ENCODE measurements at places on chromosomes 1 and 21.
A peak's percentile ranks its signal among the peaks of the same experiment; 100 is the strongest.

- no peak for DNase-seq
Measured at GRCh38 chr1:12083766-12084165, 20.7 kb downstream of the TNFRSF8 start.

DNA sequence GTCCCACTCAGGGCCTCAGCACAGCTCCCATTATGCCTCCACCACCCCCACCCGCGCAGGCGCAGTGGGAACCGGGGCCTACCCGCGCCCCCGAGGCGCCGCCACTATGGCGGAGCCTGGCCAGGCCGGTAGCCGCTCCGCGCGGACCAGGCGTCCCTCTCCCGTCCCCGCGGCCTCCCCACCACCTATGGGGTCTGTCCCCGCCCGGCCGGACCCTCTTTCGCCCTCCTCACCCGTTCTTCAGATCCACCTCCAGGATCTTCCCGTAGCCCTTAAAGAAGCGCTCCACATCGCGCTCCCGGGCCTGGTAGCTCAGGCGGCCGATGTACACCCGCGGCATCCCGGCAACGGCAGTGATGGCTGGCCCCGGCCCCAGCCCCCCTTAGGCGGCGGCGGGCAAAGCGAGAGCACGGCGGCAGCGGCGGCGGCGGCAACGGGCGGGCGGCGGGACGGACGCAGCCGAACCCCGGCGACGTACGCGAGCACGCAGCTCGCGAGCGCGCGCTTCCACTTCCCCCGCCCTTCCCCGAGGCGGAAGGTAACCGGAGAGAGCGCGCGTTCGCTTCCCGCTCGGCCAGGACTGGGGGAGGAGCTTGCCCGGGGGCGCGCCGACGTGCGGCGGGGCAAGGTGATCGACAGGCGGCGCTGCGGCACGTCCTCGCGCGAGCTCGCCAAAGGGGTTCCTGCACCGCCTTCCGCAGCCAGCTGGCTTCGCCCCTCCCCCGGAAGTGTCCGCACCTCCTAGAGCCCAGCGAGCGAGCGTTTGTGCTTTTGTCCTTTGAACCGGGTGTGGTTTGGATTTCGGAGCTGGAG is at the start of gene SRSF4:
TSS of gene SRSF4 (minus strand) at position 488 of the 813 bp plus-strand sequence. CDS start at position 340, 148 bp downstream.
- peak; percentile 98 for DNase-seq

GRCh38 chr1:232223183-232223708 is 406.7 kb downstream of the SIPA1L2 start:
- DNase-seq: no peak

DNA sequence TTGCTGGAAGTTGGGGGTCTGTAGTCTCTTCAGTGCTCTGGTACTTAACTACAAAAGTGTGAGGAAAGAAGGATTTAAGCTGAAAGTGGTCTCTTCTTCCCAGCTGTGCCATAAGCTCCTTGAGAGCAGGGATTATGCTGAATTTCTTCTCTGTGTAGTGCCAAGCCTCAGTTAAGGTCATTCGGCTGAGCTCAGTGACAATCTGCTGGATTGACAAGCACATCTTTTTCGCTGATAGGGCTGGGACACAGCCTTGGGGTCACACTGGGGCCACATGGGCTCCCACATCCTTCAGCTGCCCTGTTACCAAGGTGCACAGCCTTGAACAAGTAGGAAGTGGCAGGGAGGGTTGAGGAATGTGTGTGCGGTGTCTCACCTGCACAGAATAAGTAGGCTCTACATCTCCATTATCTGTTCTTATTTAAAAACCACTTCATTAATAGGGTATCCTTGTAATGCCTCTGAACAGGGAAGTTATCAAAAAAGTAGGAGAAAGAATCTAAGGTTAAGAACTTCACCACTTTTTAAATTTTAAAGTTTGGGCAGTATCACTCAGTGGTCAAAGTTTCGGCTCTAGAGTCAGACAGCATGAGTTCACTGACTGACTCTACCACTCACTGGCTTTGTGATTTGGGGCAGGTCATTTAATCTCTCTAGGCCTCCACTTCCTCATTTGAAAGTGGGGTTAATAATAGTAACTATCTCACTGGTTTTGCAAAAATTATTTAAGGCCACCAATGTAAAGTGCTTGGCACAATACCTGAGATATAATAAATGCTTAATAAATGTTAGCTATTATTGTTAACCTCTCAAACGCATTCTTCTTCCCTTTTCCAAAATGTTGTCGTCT is 10.3 kb downstream of the ZBTB40 start:
- no peak for DNase-seq

DNA sequence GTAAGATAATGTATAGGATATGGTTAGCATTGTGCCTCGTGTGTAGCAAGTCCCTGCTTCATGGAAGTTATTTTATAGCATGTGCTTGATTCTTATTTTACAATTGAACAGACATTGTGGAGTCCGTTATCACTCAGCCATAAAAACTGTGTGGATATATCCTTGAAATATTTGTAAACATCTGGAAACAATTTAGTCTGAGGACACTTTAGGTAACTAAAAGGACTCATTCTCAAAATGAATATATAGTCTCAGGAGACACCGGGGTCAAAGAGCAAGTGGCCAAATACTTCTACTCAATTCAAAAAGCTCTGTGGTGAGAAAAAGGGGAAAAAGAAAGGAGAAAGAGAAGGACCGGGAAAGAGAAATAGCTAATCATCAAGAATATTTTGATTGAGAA is 23.7 kb downstream of the PRRX1 start:
- DNase-seq: no peak

GRCh38 chr1:207747627-207748492 is 4.0 kb upstream of the CD46 start:
- no peak for DNase-seq

GRCh38 chr1:183310753-183311479 is 107.3 kb downstream of the NMNAT2 start:
- peak; percentile 7 for DNase-seq

- no peak for DNase-seq
Measured at GRCh38 chr1:203666609-203667008, 40.0 kb downstream of the ATP2B4 start.

- no peak for DNase-seq
Measured at GRCh38 chr1:160953030-160953429, 1.6 kb downstream of the ITLN2 start.

DNA sequence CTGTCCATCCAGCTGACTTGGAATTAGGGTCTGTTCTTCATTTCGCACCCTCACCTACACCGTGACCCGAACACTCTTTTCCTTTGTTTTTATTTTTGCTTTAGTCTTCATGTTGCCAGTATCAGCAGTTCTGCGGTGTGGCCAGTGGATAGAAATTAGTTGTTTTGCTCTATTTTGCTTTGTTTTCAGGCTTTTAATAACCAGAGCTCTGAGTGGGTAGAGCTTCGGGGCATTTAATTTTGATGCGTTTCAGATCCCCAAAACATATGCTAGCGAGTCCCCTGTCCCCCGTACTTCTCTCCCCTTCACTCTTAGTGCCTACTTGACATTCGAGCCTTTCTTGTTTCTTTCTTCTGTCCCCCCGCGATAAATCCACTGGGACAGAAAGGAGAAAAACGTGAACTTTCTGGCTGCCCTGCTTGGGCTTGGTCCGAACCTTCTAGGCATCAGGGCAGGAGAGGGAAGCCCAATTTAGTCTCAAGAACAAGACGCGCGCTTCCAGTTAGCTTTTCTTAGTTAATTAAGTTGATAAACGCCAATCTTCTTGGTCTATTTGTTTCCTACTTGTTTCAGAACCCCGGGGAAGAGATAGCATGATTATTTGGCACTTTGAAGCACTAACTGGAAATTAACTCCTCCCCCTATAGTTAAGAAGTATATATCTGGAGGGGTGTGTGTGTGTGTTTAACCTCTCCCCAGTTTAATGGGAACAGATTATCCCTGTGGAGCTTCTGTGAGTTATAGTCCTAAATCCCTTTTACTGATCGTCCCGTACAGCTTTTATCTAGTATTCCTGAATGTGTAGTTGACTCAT is 839 bp downstream of the SWT1 start:
- DNase-seq: no peak

DNA sequence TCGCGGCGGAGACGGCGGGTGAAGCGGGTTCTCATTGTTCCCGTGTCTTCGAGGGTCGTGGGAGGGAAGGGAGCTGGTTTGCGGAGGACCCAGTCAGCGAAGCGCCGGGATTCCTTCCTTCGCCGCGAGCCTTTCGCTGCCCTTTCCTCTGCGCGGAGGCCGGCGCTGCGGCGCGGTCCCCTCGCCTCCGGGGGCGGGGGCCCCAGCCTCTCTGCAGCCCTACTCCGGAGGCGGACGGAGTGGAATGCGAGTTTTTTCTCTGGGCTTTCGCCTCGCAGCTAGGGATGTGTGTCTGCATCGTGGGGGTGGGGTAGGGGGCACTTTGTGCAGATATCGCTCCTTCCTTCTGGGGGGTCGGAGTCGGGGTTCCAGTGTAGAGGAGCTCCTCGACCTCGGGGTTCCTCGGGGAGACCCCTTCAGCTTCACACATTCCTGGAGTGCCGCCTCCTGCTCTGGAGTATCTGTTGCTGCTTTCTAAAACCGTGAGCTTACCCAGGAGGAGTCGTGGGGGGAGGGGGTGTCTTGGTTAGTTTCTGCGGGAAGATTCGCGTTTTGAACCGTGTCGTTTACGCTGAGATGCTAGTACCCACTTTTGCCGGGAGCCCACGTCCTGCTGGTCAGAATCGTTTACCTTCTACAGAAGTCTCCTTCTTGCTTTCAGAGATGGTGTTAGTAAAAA is 595 bp downstream of the RNF2 start:
- peak; percentile 16 for DNase-seq

DNA sequence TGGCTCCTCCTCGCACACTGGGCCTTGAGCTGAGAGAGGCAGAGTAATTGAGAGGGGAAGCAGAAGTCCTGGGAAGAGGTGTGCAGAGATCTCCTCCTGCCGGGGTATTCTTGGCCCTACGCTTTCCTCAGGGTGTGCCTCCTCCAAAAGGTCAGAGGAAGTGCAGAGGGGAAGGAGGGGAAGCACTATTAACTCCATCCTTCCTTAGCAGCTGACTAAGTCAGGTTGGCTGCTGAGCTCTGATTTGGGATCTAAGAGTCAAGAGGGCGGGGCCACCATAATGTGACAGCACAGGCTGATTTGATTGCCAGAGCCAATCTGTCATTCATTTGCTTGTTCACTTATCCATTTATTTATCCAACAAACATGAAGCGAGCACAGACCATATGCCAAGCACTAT is 12.3 kb downstream of the ATP2B4 start:
- no peak for DNase-seq

- no peak for DNase-seq
Measured at GRCh38 chr1:35122311-35122710, 43.1 kb downstream of the ZMYM1 start.

- no peak for DNase-seq
Measured at GRCh38 chr1:161089251-161089924, at the start of gene NECTIN4. Gene NECTIN4, minus strand, starts transcription at chr1:161089558. Its CDS starts 262 bp downstream, at chr1:161089296.

DNA sequence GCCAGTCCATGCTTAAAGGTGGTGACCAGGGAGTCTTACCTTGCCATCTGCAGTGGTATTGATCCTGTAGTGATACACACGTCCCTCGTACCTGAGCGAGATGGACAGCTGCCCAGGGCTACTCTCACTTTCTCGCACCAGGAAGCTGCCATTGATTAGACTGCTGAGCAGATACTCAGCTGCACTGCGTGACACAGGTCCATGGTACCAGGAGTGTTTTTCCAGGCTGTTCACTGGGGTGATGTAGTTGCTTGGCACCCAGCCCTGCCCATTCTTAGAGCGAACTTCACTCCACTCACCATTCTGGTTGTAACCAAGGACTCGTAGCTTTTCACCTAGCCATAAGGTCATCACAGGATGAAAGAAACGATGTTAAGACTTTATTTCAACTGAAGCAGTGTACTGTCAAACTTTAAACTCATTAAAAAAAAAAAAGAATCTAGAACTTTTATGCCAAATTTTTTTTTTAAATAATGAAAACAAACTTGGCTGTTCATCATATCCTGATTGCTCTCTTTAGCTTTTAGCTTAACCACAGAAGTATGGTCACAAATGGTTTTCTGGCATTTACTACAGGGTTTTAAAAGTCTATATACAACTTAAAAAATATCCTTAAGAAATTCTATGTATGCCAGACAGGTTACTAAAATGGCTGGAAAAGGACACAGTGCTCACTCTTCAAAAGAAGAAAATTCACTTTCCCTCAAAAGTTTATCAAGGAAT is 44.6 kb downstream of the TOR3A start:
- no peak for DNase-seq

DNA sequence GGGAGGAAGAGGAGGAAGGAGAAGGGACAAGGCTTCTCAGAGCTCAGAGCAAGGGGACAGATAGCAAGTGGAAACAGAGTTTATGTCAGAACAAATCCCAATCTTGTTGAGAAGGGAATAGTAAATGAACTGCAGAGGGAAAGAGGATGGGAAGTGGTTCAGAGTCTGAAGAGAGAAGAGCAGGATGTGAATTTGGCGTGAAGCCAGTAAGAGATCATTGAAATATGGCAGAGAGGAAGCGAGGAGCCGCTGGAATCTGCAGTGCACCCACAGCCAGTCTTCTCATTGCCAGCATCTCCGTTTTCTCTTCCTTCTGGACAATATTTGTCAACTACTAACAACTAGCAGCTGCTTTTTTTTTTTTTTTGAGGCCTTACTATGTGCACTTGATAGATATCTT is 19.1 kb downstream of the OLFML3 start:
- no peak for DNase-seq

GRCh38 chr1:200173097-200173618 is 145.6 kb downstream of the NR5A2 start:
- no peak for DNase-seq

DNA sequence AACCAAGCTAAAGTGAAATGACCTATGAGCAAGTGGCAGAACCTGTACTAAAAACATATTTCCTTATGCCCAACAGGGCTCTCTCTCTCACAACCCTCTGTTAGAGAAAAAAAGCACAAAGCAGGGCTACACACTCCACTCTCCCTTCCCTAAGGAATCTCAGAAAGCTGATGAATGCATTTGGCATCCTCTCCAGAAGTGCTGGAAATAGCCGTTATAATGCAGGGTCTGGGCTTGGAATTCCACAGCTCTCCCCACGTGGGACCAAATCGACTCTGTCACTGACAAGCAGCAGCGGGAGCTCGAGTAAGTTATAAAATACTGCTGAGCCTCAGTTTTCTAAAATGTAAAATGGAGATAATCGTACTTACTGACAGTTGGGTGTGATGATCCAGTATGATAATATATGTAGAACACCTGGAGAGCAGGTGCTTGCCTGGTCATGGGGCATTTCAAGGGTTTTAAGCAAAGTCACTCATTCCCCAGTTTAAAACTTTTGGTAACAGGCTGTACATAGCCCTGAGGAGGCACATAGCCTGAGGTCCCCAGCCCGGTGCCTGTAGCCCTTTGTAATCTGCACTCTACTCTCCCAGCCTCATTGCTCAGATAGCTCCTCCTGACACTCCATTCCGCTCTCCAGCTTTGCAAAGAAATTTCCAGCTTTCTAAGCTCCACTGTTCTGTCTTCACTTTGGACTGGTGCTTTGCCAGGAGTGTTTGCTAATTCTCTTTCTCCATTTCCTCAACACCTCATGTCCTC is 175.6 kb upstream of the DAB1 start:
- no peak for DNase-seq

- no peak for DNase-seq
Measured at GRCh38 chr1:169676001-169676400, 35.4 kb downstream of the SELL start.

DNA sequence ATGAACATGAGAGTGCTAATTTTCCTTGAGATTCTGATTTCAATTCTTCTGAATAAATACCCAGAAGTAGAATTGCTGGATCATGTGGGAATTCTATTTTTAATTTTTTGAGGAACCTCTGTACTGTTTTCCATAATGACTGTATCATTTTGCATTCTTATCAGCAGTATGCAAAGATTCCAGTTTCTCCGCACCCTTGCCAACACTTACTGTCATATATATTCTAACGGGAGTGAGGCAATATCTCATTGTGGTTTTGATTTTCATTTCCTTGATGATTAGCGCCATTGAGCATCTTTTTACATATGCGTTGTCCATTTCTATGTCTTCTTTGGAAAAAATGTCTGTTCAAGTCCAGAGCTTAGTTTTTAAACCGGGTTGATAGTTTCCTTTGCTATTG is 33.2 kb downstream of the VCAM1 start:
- DNase-seq: no peak

All from activated T-cell treated with anti-CD3 and anti-CD28 coated beads for 24 hours (primary cell).